RPMI8226 (cell line): ENCODE measurements at places on chromosomes 4 and X.

GRCh38 chr4:6674500-6675149, 19.1 kb upstream of the S100P start:
- peak; percentile 72 for DNase-seq

- no peak for DNase-seq
Measured at GRCh38 chr4:177128306-177128705, 181.4 kb upstream of the NEIL3 start.

DNA sequence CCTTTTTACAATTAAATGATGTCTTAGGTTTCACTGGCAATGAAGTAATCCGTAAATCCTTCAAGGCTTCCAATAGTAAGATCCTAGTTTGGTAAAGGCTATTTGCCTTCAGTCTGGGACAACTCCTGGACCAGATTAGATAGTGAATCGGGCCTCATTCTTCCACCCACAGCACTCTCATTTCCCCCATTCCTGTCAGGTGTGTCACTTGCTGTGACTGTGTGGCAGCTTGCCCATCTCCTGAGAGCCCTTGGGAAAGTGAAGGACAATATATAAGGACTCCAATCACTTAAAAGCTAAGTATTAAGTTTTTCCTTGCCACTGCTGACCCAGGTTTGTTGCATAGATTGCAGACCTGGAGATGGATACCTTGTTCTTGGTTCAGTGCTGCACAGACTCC, 3.3 kb upstream of the GASK1B start:
- no peak for DNase-seq

DNA sequence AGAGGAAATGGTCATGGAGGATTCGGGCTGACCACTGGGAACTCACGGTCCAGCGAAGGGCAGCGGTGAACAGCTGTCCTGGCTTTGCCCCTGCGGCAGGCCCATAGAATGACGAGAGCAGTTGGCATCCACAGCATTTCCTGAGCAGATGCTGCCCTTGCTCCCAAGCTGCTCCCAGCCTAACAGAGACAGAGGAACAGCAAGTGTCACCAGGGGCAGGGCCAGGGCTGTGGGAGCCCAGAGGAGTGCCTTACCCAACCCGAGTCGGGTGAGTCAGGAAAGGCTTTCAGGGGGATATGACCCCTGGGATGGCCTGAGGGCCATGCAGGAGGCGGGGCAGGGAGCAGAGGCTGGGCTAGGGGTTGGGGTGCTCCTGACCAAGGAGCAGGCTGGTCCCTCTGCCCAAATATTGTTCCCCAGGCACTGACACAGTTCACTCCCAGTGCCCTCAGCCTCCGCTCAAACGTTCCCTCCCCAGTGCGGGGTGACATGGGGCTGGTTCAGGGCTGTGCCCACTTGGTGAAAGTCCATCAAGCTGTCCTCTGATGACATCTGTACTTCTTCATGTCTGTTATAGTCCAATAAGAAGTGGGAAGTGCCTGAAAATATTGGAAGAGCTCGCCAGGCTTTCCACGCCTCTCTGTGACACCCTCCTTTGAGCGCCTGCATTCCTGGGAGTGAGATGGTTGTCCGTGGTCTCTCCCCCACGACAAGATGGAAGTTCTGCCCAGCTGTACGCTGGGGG, 64.7 kb upstream of the GPR78 start:
- no peak for DNase-seq

DNA sequence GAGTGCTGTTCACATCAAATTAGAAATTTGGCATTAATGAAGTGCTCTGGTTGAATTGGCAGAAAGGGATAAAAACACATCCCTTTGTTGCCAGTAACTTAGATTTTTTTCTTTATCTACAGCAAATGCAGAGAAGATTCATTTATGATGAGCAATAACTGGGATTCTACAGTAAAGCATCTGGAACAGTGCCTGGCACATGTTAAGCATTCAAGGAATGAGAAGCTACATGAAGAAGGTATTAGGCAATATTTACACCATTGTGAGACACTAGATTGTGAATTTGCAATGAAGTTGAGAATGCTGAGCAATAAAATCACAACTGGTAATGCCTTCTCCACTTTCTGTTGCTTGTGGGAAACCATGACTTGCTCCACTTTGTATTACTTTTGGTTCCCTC, 33.5 kb downstream of the PCDH19 start:
- no peak for DNase-seq

DNA sequence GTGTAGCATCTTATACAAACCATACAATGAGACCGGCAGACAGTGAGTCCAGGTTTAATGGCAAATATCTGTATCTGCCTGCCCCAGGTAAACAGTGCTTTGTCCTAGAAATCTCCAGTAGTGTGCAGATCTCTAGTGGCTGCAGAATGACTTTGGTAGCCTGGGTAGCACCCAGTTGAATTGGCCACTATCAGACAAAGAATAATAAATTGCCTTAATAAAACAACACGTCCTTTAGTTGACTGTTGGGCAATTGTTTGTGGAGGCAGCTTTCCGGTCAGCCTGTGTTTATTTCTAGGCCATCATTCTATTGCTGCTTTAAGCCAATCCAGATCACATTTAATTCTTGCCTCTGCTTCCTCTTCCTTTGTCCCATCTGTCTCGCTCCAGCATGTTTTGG, 52.5 kb downstream of the SNX25 start:
- no peak for DNase-seq

DNA sequence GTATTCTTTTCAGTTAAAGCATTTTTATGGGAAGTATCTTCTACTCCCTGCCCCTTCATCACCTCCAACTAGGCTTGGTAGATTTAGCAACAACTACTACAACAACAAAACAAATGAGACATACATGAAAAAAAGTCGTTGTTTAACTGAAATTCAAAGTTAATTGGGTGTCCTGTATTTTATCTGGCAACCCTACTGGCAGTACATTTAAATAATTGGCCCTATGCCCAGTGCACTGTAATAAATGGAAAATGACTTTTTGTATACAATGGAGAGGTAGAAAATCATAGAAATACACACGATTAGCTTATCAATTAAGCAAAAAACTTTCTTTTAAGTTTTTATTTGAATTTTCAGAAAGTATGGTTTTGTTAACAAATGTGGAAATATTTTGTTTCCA, 21.4 kb upstream of the CLGN start:
- no peak for DNase-seq

- DNase-seq = no peak
Measured at GRCh38 chr4:92968556-92968955, 664.8 kb downstream of the GRID2 start.

DNA sequence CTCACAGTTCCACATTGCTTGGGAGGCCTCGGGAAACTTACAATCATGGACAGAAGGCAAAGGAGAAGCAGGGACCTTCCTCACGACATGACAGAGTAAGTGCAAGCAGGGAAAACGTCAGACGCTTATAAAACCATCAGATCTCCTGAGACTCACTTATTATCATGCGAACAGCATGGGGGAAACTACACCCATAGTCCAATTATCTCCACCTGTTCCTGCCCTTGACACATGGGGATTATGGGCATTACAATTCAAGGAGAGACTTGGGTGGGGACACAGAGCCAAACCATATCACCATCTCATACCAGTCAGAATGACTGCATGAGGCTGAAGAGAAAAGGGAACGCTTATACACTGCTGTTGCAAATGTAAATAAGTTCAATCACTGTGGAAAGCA, 1066.9 kb upstream of the PCDH7 start:
- DNase-seq = no peak

- DNase-seq = no peak
Measured at GRCh38 chr4:78168029-78168428, 110.9 kb downstream of the FRAS1 start.

GRCh38 chr4:138437263-138437851, 195.2 kb upstream of the SLC7A11 start:
- no peak for DNase-seq

GRCh38 chr4:74638001-74638400, 156.3 kb downstream of the BTC start:
- no peak for DNase-seq

DNA sequence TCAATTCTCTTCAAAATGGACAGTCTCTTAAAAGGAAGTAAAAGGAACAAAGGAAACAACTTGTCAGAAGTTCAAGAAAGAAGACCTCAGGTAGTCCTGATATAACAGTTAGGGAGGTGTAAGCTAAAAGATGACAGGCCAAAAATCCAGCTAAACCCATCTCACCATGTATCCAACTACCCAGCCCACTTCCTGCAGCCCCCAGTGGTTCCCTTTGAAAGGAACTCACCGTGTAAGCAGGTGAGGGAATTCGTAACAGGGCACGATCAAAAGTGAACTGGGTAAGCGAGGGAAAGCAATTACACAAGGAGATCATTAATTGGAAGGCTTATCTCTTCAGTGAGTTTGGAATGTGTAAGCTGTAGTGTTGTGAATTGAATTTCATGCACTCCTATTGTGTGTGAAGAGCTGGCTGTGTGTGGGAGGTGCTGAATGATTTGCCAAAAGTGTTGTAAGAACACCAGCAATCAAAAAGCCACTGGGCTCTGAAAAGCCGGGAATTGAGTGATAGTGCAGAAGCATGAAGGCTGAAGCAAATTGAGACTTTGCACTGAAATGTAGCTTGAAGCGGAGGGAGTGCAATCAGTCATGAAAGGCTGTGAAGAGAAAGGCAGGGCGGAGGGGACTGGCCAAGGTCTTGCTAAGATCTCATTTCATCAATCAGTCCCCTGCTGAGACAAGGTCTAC, 914.2 kb upstream of the LCORL start:
- no peak for DNase-seq

DNA sequence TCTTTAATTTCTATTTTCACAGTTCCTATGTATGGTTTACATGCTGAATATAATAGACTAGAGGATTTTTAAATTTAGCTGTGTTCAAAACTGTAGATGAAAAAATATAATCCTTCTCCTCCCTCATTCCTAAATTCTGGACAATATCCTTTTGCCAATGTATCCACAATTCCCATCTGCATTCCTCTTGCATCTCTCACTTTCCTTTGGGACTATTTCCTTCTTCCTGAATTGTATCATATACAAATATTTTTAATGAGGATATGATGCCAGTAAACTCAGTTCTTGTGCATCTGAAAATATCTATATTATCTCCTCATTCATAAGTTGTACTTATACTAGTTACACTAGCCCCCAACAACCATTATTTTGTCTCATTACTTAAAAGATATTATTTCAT, 46.7 kb downstream of the DDX60L start:
- DNase-seq = no peak

GRCh38 chr4:169132561-169133305, 122.7 kb upstream of the CBR4 start:
- DNase-seq = no peak

GRCh38 chrX:44183329-44183728, 160.1 kb downstream of the EFHC2 start:
- no peak for DNase-seq

DNA sequence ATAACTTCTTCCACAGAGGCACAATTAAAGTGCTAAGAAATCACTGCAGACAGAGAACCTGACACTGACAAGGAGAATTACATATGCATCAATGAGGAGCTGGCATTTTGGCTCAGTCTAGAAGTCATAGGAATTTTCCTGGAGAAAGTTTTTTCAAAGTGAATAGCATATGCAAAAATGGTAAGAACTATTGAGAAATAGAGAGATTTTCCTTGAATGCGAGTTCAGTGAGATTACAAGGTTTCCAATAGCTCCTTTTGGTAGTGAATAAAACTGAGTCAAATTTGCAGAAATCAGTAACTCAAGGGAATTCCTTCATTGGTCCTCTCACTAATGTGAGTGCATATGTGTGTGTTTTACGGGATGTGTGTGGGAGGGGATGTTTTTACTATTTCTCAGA, 557.5 kb downstream of the PPARGC1A start:
- DNase-seq = no peak

DNA sequence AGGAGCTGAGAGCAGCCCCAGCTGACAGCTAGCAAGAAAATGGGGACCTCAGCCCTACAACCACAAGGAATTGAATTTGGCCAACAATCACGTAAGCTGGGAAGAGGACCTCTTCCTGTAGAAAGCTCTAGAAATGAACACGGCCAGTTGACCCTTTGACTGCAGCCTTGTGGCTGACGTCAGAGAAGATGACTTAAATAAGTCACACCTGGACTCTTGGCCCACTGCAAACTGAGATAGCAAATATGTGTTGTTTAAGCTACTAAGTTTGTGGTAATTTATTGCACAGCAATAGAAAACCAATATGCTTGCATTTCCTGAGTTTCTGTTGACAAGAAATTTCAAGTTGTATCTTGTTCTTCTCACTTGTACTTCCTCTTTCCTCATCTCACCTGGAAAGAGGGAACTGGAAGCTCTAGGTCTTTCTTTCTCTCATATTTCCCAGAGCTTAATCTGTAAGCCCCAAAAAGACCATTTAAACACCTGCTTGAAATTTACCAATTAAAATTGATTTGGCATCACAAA, 18.8 kb downstream of the PRKG2 start:
- DNase-seq = peak; percentile 52
